Endothelial cell of umbilical vein (primary cell): ENCODE measurements at places on chromosomes 3 and 15. TPM values are rescaled to one million over a fixed set of nuclear protein-coding genes. Genes with fewer than 3 reads are reported as not detected.

Gene DCUN1D1
- total RNA-seq, result 35.0 and 41.3 TPM in 2 replicates

Gene HCLS1
- 63.5 and 68.5 TPM in 2 replicates for total RNA-seq

DNA sequence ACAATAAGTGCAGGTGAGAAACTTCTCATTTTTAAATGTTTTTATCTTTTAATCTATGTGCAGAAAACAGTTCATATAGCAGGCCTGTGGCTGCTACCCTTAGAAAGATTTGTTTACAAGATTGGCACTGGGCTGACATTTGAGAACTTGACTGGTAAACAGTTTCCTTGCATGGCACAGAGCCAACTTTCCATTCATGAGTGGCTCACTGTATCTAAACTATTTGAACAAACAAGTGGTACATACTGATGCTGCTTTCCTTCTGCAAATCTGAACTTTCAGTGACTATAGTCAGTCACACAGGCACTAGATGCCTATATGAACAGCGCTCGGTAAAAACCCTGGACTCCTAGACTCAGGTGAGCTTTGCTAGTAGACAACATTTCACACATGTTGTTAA, 6.3 kb upstream of the GTPBP8 start:
- peak; percentile 57 for DNase-seq

DNA sequence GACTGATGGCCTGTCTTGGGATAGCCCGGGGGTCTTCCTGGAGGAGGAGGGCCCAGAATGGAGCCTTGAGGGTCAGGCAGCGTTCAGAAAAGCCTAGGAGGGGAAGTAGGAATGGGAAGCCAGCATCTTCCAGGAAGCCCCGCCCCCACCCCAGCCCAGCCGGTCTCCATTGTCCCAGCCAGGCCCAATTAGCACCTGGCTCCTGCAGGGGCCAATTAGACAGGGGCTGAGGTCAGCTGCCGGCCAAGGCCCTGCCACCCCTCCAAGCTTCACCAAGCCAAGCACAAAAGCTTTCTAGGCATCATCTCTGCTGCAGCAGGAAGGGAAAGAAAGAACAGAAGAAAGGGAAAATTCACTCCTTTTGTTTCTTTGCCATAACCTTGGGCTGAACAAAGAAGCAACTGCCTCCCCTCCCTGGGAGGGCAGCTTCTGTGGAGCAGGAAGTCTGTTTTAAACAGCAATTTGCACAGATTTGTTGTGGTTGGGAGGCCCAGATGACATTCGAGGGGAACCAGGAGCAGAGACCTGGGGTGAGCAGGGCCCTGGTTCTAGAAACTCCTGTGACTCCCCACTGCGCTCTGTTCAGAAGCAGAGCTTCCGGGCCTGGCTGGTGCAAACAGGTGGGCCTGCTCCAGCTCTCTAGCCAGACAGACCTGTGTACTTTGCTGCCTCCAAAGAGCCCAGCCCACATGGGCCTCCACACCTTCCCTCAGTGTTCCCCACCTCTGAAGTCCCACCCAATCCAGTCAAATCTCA, 47.7 kb downstream of the CYP11A1 start:
- DNase-seq, result no peak

GRCh38 chr15:47586653-47587224, 130.6 kb upstream of the SEMA6D start:
- no peak for DNase-seq

DNA sequence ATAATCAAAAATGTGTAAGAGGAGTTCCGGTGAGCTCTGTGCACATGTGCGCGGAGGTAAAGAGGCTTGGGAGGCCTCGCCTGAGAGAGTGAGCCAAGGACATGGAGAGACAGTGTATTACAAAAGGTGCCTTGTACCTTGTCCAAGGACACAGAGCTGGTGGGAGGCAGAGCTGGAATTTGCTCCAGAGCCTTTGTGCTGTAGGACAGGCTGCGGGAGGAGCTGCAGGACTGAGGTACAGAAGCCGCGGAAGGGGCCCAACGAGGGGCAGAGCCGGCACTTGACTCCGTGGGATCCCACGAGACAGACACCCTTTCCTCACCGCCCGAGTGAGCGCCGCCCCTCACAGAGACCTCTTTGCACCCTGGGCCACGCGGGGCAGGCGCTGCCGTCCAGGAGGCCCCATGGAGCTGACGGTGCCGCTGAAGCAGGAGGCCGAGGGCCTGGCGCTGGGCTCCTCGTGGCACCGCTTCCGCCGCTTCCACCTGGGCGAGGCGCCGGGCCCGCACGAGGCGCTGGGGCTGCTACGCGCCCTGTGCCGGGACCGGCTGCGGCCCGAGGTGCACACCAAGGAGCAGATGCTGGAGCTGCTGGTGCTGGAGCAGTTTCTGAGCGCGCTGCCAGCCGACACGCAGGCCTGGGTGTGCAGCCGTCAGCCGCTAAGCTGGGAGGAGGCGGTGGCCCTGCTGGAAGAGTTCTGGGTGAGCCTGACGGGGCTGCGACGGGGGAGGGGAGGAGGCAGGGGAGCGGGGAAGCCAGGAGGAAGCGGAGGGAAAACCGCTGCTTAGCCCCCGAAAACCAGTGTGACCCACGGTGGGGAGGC, 68.7 kb downstream of the SLTM start:
- DNase-seq, result no peak

GRCh38 chr3:61564395-61565059, 3.2 kb downstream of the PTPRG start:
- peak; percentile 74 for DNase-seq

DNA sequence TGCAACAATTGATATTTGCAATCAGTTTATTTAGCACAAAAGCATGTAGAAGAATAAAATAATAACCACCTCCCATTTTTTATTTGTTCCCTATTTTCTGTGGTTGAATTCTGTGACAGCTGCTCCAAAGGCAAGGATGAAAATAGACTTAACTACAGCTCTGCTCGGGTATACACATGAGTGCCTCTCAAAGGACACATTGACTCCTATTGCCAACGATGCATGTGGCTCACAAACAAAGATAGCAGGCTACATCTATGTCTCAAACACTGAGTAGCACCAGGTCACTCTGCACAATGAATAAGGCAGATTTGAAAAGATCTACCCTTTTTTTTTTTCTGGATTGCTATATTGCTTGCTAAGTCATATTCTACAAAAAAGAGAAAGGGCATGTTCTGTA, 612.9 kb downstream of the ROBO1 start:
- no peak for DNase-seq

DNA sequence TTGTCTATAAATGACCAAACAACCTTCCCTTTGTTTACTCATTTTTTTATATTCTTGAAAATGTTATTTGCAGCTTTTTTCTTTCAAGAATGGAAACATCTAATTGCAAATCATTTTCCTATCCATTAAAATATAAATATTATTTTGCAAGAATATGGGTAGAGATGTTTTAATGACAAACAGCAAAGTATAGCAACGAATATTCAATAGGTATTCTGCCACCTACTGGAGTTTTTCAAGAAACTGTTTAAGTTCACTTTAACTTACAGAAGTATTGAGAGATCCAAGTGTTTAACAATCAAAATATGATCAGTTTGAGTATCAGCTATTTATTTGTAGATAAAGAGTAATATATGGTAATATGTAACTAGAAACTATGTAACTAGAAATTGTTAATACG, 6.9 kb upstream of the EOGT start:
- no peak for DNase-seq

DNA sequence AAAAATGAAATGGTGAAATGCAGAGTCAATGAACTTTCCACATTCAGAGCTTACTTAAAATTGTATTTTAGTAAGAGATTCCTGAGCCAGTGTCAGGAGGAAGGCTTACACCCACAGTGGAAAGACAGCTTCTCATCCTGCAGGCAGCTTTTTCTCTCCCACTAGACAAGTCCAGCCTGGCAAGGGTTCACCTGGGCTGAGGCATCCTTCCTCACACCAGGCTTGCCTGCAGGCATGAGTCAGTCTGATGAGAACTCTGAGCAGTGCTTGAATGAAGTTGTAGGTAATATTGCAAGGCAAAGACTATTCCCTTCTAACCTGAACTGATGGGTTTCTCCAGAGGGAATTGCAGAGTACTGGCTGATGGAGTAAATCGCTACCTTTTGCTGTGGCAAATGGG, 3.1 kb downstream of the CCR4 start:
- no peak for DNase-seq

GRCh38 chr3:171459137-171459941, 866 bp downstream of the TNIK start:
- DNase-seq, result peak; percentile 72

DNA sequence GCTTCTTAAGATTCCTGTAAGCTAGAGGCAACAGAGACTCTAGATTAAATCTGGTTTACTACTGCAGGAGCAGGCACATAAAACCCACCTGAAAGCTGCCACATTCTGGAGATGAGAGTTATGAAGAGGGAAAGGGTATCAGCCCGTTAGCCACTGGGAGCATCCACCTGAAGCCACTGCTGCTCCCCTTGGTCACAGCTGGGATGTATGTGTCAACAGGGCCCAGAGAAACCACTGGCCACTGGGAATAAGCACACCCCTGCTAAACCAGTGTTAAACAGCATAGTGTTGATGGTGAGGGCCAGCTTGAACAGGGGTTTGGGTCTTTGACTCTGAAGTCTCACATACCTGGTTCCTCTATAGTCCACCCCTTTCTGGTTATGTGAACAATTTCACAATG, 10.9 kb downstream of the SLCO2A1 start:
- DNase-seq, result no peak

DNA sequence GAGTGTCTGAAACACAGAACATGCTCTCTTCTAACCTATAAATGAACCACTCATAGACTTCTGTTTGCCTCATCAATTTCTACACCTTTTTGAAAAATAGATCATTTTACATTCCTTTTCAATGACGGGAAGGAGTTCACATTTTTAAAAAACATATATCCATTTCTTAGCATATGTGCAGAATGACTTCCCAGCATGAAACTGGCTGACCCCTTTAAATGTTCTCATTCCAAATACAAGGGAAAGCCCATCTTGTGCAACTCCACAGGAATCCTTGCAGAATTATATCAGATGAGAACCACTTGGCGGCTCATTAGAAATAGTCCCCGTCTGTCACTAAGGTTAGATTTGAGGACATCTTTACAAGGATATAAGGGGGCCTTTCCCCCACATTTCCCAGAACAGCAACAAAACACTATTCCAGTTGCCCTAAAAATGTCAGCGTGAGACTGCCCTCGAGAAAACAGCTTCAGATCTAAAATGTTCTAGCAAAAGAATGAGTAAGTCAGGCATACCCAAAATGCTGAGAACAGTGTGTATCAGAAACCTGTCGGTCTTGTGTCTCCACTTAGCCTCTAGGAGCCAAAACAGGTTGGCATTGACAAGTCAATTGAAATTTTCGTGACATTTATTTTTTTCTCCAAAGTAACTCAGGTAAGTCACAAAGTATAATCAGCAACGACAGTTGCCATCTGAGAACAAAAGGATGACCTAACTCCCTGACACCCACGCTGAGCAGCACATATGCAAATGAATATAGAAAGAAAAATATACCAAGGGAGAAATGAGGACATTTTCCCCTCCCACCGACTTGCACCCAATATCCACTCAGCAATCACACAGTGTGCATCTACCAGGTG, 63.1 kb downstream of the FOXP1 start:
- DNase-seq, result no peak

DNA sequence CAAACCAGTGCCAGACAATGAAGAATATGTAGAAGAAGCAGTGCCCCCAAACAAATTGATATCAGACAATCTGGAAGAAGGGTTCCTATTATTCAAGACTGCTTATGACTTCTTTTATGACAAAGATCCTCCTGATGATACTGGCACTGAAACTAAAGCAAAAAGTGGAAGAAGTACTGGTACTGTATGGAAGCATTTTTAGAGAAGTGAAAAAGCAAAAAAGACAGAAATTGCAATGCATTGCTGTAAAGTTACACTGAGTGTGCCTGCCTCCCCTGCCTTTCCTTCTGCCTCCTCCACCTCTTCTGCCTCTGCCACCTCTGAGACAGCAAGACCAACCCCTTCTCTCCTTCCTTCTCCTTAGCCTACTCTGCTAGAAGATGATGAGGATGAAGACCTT, 167.6 kb downstream of the PLCL2 start:
- DNase-seq, result no peak

DNA sequence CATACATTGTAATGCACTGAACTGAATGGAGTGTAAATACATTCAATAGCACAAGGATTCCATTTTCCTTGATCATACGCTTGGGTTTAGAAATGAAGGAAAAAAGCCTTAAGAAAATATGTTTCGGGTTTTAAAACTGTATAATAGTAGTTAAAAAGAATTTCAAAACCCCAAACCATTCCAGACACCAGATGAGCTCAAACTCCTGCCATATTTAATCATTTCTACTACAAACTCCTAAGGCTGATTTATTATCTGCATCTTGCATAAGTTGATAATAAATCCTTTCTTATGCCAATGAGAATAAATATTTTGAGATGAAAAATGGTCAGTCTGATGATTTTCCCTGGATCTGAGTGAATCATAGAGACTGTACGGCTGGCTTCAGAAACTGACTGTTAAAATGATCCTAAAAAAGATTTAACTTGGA, 51.0 kb downstream of the NR1D2 start:
- no peak for DNase-seq

DNA sequence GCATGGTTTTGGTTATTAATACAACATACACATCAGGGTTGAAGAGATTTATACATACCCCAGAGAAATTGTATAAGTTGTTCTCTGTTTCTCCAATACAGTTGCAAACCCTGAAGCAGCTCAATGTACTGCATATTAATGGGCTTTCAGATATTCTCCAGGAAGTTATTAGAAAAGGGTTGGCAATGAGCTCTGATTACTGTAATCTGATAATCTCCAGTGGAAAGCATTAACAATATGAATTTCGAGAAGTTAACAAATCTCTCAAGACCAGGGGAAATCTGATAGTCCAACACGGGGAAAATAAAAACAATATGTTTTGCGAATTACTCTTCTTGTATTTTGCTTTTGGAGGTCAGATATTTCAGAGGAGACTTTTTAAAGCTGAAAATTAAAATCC, 950.1 kb downstream of the TBL1XR1 start:
- DNase-seq, result no peak

DNA sequence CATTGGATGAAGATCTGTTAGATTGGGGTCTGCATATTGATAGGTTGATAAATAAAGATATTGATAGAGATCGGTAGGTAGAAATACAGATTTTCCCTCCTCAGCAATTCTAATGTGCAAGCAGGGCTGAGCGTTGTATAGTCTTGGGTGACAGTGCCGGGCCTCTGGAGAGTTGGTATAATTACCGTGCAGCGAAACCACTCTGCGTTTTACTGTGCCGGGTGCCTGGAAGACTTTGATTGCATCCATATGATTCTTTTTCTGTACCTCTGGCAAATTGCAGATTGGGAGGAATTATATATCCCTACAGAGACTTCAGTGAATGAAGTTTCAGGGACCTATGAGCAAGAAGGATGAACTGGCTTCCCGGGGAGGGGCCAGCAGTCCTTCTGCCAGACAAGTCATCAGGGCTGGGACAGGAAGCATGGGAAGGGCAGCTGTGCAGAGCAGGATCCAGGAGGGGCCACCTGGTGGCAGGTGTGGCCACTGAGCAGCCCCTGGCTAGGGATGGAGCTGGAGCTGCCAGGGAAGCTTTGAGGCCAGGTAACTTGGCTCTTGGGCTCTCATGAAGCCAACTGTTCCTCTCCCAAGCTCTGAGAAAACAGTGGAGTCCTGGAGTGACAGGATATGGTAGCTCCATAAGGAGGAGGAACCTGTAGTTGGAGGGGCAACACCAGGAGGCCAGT, 132.5 kb downstream of the APBA2 start:
- DNase-seq, result no peak
